ENCODE measurements at places on chromosomes 7 and 10.

- no peak for DNase-seq
These were observed 6.2 kb downstream of the CLRN3 start for GRCh38 chr10:127886371-127887051.

- DNase-seq, result no peak
These were observed 149.4 kb downstream of the DNAJB6 start for GRCh38 chr7:157486007-157486755.

DNA sequence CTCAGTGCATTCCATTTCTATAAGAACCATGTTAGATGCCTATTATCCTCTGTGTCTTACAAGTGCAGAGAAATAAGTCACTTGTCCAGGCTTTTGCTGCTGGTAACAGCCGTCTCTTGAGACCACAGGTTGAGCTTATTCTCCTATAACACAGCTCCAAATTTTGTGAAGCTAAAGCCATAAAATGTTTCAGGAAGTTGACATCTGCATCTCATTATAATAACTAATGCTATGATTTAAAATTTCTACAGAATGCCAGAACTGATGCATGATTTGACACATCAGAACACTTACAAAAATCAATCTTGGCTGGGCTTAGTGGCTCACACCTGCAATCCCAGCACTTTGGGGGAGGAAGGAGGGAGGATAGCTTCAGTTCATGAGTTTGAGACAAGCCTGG lies 986.9 kb downstream of the TYW1 start:
- DNase-seq, result no peak

GRCh38 chr10:86522510-86522855 lies 891 bp upstream of the WAPL start:
- no peak for DNase-seq

DNA sequence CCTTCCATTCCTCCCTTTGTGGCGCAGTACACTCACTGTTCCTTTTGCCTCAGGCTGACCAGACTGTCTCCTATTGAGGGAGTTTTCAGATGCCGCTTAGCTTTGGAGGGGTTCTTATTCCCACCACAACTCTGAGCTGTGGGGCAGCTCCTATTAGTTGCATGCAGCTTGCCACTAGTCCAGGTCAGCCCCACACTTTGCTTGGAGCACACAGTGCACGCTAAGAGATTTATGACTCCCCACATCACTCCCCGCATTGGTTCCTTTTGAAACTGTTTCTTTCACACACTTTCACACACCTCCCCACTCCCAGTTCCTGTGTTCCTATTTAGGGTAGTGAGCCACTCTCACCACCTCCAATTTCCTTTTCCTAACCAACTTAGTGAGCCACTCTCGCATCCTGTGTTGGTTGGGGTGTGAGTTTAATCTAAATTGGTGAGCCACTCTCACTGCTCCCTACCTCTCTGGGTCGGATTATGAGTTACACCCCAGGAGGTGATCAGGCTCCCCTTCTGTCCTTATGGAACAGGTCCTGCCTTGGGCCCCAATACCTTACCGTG lies 10.4 kb upstream of the ZNF485 start:
- DNase-seq, result no peak

- DNase-seq, result no peak
These were observed 18.4 kb upstream of the BET1 start for GRCh38 chr7:94022550-94022949.

GRCh38 chr7:29798422-29798821 lies 7.9 kb upstream of the WIPF3 start:
- DNase-seq, result no peak

GRCh38 chr10:107548301-107548700 lies 383.8 kb upstream of the SORCS1 start:
- DNase-seq, result no peak

DNA sequence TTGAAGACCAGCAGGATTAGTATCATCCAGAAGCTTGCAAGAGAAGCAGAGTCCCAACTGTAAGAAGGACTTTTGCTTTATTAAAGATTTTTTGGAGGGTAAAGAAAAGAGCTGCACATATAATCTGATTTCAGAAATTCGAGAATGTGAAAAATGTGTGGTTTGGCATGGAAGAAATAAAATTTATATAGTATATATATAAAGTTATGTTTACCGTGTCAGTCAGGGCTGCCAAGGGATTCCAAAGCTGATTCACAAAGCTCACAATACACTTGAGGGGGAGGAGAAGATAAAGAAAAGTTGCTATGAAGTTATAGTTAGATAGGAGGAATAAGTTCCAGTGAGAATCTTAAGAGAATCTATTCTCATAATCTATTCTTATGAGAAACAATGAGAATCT lies 231.8 kb upstream of the CACNA2D1 start:
- no peak for DNase-seq

DNA sequence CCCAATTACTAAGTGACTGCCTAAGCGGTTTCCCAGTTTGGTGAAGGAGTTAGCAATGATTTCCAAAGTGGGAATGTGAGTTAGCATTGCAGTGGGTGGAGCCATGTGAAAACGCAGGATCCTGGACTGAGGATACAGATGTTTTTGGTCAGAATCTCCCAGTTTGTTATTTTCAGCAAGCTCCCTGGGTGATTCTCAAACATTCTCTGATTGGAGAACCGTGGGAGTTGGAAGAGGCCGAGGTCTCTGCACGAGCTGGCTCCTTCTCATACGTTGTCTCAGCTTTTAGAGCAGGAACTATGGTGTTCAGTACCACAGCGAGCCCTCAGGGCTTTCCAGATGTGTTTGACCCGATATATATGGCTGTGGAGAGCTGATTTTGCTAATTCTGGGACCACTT lies 396.5 kb upstream of the NPVF start:
- no peak for DNase-seq

- DNase-seq, result no peak
These were observed 40.7 kb downstream of the TBC1D12 start for GRCh38 chr10:94443047-94443446.

- DNase-seq, result peak; percentile 67
These were observed 1.9 kb downstream of the SKIDA1 start for GRCh38 chr10:21523557-21524008.

DNA sequence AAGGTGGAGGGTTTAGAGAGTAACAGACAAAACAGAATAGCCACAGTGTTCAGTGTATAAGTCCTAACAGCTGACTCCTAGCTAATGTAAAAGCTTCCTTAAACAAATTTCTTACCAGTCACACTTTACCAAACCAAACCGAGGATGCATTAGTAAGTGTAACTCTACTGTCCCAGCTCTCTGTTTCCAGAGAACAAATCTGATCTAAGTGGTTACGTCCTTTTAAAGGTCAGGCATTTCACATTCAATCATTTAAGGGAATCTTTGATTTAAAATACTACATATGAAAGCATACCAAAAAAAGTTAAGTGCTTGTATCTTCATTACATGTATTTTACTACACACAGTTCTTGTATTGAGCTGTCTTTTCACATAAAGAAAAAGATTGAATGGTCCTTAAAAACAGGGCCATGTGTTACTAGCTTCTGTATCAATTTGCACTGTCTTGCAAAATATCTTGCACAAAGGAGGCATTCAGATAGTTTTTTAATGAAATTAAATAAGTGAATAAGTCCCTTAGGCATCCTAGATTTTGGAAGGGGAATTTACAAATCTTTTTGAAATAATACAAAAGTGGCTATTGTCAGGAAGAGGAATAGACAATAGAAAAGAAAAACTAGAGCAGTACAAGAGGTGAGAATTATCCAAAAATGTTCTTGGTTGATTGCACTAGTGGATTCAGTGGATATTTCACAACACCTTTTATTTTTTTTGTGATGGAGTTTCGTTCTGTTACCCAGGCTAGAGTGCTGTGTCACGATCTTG lies 58.4 kb upstream of the SPOCK2 start:
- no peak for DNase-seq

GRCh38 chr10:62735464-62736167 lies 68.9 kb upstream of the ADO start:
- DNase-seq, result no peak

GRCh38 chr10:58157076-58157766 lies 110.5 kb downstream of the IPMK start:
- no peak for DNase-seq

GRCh38 chr7:111711426-111712065 lies 149.3 kb upstream of the IMMP2L start:
- DNase-seq, result no peak

- no peak for DNase-seq
These were observed 47.5 kb downstream of the DNAJB6 start for GRCh38 chr7:157384301-157384700.

DNA sequence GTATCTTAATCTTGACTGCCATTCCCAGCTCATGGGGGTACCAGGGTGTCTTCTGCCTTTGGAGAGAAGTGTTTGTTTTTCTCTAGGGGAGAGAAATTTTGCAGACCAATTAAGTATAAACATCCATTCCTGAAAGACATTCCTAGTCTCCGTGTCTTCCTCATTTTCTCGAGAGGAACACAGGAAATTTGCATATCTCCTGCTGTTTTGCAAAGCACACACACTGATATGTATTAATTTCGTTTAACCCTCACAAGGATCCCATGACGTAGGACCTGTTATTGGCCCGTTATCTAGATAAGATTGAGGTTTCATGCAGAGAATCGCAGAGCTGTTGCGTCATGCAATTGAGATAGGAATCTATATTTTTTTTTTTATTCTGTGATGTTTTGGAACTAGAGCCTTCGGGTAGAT lies 944 bp downstream of the RHBDD2 start:
- no peak for DNase-seq

GRCh38 chr7:3259711-3260400 lies 41.2 kb upstream of the SDK1 start:
- DNase-seq, result peak; percentile 21

DNA sequence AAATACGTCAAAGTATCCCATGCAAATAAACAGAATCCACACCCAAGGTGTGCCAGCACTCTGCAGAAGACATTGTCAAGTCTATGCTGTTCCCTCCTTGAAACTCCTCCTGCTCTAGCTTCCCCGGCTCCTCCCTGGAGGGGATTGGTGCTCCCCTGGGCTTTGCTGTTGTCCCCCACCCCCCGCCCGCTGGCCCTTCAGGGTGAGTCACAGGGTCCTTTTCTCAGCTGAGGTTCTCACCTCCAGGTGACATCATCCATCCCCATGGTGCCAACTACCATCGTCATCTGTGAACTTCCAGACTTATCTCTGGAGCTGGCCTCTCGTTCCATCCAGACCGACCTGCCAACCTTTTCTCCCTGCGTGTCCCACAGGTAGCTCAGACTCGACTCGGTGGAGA lies 77.0 kb downstream of the ITIH5 start:
- DNase-seq, result no peak
